ENCODE measurements at places on chromosomes 1 and 21.

DNA sequence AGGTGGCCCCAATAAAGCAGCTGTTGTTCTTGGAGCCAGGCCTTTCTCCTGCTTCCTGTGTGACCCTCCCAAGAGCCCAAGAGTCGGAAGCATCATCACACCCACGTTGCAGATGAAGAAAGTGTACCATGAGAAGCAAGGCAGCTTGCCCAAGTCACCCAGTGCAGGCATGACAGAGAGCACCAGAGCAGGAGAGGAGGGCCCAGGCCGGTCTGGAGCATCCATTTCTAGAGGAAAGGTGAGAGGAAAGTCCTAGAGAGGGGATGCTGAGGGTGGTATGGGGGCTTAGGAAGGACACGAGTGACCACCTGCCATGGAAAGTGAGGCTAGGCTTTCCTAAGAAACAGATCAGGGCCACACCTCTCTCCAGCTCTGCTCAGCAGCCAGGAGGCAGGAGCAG lies 47.0 kb downstream of the C1orf198 start:
- DNase-seq: no peak

- no peak for DNase-seq
These were observed 17.4 kb downstream of the SDE2 start for GRCh38 chr1:225981714-225982113.

- no peak for DNase-seq
These were observed 848 bp upstream of the APOBEC4 start for GRCh38 chr1:183653876-183654451.

GRCh38 chr1:52834798-52835197 lies 7.8 kb upstream of the ZYG11A start:
- no peak for DNase-seq

- DNase-seq: no peak
These were observed 253.2 kb downstream of the FMN2 start for GRCh38 chr1:240344918-240345317.

- DNase-seq: no peak
These were observed 37.5 kb downstream of the RXRG start for GRCh38 chr1:165407398-165407797.

DNA sequence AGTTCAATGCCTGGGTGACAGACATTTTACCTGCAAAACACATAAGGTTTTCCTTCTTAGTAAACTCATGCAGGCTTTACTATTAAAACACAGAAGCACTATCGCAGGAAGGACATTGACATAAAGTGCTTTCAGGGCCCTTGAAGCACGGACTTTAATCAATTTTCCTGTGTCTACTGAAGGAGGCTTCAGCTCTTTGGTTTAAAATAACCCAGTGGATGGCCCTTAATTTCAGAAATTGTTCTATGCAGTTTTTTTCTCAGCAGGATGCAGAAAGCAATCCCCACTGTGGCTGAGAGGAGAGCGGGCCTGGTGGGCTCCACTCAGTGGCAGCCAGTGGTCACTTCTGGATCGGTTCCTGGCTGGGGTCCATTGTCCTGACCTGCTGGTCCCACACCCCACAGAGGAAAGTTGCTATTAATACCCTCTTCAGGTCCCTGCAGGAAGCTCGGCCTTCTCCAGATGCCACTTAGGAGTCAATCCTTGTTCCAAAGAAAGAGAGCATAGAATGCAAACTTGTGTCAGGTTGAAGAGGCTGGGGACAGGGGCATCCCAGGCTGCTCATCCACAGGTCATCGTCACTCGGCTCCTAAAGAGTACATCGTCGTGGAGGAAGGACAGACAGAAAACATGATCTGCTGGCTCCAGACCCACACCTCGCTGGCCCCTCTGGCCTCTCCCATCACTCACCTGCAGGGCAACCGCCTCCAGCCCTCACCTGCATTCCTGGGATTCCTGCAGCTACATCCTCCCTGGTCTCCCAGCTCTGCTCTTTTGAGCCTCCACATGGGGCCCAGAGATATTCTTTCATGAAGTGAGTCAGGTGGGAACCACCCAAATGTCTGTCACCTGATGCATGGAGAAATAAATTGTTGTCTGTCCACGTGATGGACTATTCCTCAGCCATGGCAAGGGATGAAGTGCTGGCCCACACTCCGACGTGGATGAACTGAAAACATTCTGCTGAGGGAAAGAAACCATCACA lies 153.1 kb downstream of the PSMG1 start:
- DNase-seq: no peak

- DNase-seq: peak; percentile 17
These were observed 1.1 kb downstream of the NMNAT2 start for GRCh38 chr1:183416850-183417771.

DNA sequence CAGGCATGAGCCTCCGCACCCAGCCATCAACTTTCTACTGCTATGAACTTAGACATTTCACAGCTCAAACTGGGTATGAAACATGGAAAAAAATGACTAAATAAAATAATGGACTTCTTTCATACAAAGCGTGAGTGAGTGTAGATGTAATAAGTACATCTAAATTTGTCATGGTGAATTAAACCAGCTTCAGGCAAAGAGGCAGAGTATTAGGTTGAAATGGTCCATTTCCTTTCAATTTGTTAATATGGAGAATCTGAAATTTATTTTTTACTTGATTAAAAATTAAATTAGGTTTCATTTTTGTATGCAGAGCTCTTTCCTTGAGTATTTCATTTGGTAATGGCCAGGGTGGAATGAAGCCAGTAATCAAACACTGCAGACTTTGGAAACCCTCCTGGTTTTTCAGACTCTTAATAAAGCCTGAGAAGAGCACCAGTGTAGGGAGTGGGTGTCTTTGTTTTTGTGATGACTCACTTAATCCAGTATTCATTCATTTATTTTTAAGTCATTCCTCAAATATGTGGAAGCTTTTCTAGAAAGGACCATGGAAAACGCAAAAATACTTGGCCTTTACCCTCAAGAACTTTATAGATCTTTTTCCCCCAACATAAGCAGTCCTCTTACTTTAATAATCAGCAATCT lies 49.2 kb downstream of the ALG14 start:
- DNase-seq: no peak

- no peak for DNase-seq
These were observed 88.1 kb upstream of the BCAR3 start for GRCh38 chr1:93769777-93770176.

DNA sequence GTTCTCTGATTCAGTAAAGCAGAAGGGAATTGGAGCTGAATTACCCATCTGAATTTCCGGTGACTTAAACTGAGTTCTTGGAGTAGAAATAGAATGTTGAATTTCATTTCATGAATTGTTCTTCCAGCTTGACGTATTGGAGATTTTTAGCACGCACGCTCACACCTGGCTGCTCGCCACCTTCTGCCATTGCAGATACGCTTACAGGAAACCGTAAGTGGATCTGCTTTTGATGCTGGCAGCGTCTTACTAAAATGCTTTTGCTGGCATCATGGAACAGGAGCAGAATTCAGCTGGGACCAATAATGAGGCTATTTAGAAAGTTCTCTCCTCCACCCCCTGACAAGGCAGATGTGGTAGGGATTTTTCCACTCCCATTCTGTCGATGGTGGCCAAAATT lies 17.7 kb upstream of the ELAVL4 start:
- DNase-seq: no peak

- no peak for DNase-seq
These were observed 73.1 kb upstream of the ACTRT2 start for GRCh38 chr1:2948001-2948750.

DNA sequence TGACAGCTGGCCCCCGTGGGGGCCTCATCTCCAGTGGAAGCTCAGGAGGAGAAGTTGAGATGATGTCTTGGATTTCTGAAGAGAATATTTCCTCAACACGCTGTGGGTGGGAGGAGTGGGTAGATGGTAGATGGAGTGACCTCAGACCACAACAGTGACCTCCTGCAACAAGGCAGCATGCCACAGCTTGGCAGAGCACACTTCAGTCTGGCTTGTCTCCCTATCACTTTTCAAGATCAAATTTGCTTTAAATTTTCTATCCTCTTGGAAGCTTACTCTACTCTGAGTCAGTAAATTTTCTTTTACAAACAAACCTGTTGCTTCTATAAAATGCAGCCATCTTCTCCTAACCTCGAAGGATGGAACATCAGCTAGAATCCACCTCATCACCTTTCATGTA lies 59.7 kb downstream of the NTPCR start:
- DNase-seq: no peak

- no peak for DNase-seq
These were observed 452.6 kb upstream of the NR5A2 start for GRCh38 chr1:199574950-199575349.

GRCh38 chr1:22710701-22711049 lies at the start of gene EPHB2:
Gene EPHB2, plus strand, starts transcription at chr1:22710839. Its CDS starts 144 bp downstream, at chr1:22710983.
- DNase-seq: no peak

GRCh38 chr1:60989749-60990713 lies 92.3 kb upstream of the NFIA start:
- no peak for DNase-seq

DNA sequence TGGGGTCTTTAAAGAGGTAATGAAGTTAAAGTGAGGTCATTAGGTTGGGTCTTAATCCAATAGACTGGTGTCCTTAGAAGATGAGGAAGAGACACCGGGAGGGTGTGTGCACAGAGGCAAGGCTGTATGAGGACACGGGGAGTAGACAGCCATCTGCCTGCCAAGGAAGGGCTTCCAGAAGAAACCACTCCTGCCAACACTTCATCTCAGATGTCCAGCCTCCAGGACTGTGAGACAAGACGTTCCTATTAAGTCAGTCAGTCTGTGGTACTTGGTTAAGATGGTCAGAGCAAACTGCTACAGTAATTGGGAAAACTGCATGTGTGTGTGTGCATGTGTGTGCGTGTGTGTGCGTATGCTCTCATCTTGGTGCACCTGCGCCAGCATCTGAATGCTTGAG lies 77.1 kb downstream of the RYR2 start:
- no peak for DNase-seq

- DNase-seq: no peak
These were observed 99.7 kb upstream of the IRF2BP2 start for GRCh38 chr1:234709473-234710228.
